Activated T-cell treated with anti-CD3 and anti-CD28 coated beads for 48 hours (primary cell): ENCODE measurements at places on chromosomes 7 and 10.
A peak's percentile ranks its signal among the peaks of the same experiment; 100 is the strongest.

GRCh38 chr7:149568218-149568617 is 70.6 kb upstream of the ZNF746 start:
- DNase-seq: no peak

DNA sequence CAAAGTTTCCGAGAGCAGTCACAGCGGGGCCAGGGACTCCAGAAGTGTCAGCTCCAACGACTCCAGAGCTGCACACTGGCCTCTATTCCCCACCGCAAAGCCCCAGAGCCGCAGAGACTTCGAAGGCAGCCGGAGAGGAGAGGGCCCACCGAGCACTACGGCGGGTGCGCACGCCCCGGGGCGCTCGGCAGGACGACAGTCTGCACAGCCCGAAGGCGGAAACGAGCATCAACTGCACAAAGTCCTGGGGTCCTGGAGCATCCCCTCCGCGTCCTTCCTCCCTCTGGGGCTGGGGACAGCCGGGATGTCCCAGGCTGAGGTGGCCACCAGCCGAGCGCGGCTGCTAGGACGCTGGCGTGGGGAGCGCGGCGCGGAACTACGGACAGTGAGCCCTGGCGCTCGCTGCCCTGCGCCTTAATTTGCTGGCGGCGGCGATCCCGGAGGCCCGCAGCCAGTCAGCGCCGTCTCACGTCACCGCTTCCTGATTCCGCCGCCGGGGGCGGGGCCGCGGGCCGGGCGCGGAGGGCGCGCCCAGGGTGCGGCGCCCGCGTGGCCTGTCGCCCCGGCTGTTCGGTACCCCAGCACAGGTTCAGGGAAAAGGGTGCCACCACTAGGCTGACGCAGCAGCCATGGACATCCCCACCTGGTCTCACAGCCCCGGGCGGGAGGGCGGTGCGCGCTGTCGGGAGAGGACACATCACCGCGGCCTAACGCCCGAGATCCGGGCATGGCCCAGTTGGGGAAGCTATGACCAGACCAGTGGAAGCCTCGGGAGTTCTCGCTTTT is at the start of gene TBX20:
TBX20 (minus strand) TSS at position 391 of the 786 bp plus-strand sequence. CDS start 480 bp downstream, outside the sequence.
- peak; percentile 49 for DNase-seq

GRCh38 chr10:82162549-82163195 is 287.7 kb downstream of the NRG3 start:
- no peak for DNase-seq

- DNase-seq: no peak
Measured at GRCh38 chr10:98012644-98013043, 17.8 kb downstream of the CRTAC1 start.

DNA sequence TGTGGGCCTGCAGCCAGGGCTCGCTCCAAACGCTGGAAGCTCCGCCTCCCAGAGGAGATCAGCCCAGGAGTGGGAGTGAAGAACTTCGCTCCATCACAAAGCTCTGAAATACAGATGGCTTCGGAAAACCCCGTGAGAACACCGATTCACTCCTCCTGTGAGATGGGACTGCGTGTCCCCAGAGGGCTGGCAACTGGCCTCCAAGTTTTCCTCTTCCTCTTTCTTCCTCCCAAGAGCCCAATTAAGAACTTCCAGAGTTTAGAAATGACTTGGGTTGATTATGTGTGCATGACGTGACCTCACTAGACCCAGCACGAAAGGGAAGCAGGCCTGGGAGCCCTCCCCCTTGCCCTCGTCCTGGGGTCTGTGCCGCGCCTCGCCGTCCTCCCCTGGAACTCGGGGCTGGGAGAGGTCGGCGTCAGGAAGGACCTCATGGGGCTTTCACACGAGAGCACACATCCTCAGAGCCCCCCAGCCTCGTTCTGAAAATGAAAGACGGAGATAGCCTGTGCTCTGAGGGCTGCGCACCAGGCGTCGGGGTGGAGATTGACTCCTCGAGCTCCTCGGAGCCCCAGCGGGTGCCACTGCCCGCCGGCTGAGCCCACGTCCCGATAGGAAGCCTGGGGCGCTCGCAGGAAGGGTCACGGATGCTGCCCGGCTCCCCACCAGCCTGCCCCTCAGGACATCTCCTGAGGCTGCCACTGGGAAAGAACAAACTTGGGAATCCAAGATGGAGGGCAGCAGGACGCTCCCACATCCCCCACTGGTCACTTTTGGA is 37.8 kb downstream of the PTPRN2 start:
- no peak for DNase-seq

GRCh38 chr7:40058636-40059035 is 75.8 kb downstream of the MPLKIP start:
- DNase-seq: no peak

- peak; percentile 36 for DNase-seq
Measured at GRCh38 chr7:149799397-149800168, 26.2 kb upstream of the ZNF467 start.

DNA sequence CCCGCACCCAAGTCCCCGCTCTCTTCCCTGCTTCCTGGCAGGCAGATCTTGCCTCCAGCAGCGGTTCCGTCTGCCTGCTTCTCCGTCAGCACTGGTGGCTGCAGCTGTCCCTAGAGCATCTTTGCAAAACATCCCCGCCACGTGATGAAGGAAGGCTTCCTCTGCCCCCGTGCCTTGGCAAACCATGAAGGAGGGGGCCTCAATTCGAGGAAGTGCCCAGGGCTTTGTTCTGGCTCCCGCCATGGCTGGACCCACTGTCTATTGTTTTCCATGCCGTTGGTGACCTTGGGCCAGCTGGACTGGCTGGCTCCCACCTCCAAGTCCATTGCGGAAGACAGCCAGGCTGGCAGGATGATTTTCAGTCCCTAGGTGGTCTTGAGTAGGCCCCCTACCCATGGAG is 13.2 kb upstream of the AQP1 start:
- no peak for DNase-seq

DNA sequence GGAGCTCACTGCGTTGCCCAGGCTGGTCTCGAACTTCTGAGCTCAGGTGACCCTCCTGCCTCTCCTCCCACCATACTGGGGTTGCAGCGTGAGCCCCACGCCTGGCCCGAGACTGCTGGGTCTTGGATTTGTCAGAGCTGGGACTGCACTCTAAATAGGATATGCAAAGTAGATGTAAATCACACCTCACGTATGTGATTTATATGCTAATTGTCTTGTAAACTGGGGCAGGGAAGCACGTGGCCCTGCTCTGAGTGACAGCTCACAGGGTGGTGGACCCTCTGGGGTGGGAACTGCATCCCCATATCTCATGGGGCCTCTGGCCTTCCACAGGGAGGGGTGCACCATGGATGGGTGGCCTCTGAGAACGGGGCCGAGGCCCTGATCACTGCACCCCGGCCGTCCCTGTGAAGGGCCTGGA is 34.1 kb downstream of the GET4 start:
- DNase-seq: no peak

DNA sequence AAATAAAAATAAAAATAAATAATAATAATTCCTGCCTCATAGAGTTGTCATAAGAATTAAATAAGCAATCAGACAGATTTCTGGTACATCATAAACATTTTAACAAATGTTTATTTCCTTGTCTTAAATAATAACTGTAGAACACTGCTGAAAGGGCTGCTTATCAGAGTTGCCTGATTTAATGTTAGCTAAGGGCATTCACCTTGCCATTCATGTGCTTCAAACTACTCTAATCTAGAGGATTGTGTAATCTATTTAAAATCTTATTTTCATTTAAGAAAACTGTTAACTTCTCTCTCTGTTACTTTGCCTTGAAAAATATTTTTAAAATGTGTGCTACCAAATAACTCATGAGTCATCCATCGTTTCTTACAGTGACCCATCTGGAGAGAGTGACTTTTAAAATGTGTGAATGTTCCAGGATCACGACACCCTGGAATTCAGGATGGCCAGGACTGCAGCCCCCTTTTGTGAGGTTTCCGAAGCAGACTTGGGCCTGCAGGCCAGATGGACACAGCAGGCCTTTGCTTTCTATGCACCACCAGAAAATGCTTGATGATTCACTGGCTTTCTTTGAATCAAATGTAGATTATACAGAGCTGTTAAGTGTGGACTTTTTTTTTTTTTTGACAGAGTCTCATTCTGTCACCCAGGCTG is 109.1 kb upstream of the TNS3 start:
- DNase-seq: no peak

GRCh38 chr10:86341361-86341811 is 25.2 kb downstream of the GRID1 start:
- no peak for DNase-seq

- DNase-seq: no peak
Measured at GRCh38 chr10:88408096-88408495, 175.0 kb downstream of the RNLS start.

DNA sequence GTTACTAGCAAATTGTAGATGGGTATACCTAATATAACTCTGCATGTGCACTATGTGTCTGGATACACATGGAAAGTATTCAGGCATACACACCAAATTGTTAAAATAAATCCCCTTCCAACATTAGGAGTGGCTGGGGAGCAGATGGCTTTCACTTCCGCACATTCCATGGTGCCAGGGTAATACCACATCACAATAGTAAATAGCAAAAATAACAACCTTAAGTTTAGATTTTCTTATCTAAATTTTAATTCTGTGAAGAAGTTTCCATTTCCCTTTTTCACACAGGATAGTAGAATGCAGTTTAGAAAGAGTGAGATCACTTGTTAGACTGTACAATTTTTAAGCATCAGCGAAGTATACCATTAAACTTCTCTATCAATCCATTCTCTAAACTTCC is 5.8 kb upstream of the ALOX5 start:
- no peak for DNase-seq

- DNase-seq: no peak
Measured at GRCh38 chr7:34756691-34757090, 98.7 kb downstream of the NPSR1 start.

GRCh38 chr7:139937715-139938114 is 108.7 kb downstream of the TBXAS1 start:
- no peak for DNase-seq

GRCh38 chr7:84780158-84781124 is 406.4 kb downstream of the SEMA3D start:
- no peak for DNase-seq

DNA sequence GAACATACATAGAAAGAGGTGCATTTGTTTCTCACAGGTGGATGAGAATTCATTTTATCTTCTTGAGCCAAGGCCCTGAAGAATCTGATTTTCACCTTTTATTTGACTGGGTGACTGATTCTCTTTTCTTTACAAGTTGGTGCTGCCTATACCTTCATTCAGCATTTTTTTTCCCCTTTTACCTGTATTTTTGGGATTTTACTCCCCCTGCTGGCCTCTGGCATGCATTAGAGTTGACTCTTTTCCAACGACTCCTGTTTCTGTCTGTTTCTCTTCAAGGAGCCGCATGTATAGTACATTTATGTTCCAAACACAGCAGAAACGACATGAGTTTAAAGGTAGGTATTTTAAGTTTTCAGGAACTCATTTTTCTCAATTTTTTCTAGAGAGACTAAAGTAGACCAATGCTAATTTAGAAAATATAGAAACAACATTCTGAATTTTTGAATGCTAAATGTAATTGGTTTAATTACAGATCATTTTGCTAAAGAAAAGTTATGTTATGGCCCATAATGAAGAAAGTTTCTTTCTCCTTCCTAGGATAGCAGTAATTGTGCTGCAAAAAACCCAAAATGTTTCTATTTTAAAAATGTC is 149.8 kb upstream of the HDAC9 start:
- DNase-seq: no peak

DNA sequence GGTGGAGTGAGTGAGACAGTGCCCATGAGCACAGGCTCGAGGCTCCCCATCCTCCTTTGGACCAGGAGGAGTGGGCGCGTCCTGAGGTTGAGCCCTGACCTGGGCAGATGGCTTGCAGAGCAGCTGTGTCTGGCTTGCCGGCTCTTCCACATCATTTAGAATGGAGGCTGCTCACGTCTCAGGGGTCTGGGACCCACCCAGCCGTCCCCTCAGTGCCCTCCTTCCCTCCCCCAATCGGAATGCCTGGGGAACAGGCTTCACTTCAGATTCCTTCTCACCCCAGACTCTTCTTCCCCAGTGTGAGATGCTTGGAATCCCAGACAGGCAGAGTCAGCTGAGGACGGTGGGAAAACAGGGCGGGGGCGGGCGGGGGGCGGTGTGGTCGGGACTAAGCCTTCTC is 968.6 kb upstream of the ZNF722 start:
- DNase-seq: no peak

DNA sequence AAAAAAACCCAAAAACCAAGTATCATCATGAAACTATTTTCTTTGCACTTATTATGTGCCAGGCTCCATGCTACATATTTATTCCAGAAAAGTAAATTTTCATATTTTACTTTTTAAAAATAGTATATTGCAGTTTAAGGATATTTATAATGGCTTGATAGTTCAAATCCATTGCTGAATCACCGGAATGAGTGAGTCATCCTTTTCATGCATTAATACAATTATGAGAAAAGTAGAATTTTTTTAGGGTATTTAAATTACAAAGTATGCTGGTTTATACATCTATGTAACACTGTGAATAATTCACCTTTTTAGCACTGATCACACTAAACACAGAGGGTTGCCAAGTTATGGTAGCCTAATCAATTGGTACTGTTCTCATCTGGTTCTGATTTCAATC is 54.3 kb downstream of the SLC16A9 start:
- DNase-seq: no peak

DNA sequence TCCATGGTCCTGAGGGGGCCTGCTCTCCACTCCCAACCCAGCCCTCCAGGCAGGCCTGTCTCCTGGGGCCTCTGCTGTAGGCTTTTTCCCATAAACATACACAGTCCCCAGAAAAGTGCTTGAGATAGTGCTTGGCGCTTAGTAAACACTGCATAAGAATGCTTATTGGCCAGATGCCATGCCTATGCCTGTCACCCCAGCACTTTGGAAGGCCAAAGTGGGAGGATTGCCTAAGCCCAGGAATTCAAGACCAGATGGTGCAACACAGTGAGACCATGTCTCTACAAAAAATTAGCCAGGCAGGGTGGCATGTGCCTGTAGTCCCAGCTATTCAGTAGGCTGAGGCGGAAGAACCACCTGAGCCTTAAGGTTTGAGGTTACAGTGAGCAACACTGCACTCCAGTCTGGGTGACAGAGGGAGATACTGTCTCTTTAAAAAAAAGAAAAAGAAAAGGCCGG is 24.6 kb upstream of the ASL start:
- no peak for DNase-seq

- no peak for DNase-seq
Measured at GRCh38 chr10:59817773-59818172, 64.5 kb upstream of the MRLN start.

DNA sequence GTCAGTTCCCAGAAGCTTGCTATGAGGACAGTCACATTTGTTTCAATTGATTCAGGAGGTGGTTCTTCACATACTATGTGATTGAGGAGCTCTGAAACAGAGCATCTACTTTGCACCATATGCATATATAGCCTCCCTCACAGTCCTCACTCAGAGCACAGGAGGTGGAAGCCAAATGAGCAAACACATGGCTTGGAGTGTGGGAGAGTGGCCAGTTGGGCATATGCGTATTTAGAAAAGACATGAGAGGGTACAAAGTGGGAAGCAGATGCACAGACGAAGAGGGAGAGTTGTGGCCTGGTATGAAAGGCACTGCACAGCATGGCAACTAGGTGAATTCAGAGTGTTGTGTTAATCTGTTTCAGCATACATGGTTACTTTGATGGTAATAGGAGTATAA is 165.6 kb downstream of the COL28A1 start:
- no peak for DNase-seq

- no peak for DNase-seq
Measured at GRCh38 chr10:35903021-35903420, 260.9 kb upstream of the FZD8 start.

GRCh38 chr7:8064828-8065227 is 96.2 kb downstream of the GLCCI1 start:
- DNase-seq: no peak
